ENCODE measurements at places on chromosomes 11 and 22. TPM values are rescaled to one million over a fixed set of nuclear protein-coding genes. Genes with fewer than 3 reads are reported as not detected.
A peak's percentile ranks its signal among the peaks of the same experiment; 100 is the strongest.

- DNase-seq = no peak
Measured at GRCh38 chr11:12581923-12582322, 92.3 kb upstream of the TEAD1 start.

- DNase-seq = no peak
Measured at GRCh38 chr11:47724041-47724729, 9.0 kb upstream of the AGBL2 start.

The MGAT3 gene
- 12.8 TPM for total RNA-seq

The ARHGAP42 gene
- 21.4 TPM for total RNA-seq

- DNase-seq = no peak
Measured at GRCh38 chr11:75502138-75502537, 23.6 kb downstream of the GDPD5 start.

DNA sequence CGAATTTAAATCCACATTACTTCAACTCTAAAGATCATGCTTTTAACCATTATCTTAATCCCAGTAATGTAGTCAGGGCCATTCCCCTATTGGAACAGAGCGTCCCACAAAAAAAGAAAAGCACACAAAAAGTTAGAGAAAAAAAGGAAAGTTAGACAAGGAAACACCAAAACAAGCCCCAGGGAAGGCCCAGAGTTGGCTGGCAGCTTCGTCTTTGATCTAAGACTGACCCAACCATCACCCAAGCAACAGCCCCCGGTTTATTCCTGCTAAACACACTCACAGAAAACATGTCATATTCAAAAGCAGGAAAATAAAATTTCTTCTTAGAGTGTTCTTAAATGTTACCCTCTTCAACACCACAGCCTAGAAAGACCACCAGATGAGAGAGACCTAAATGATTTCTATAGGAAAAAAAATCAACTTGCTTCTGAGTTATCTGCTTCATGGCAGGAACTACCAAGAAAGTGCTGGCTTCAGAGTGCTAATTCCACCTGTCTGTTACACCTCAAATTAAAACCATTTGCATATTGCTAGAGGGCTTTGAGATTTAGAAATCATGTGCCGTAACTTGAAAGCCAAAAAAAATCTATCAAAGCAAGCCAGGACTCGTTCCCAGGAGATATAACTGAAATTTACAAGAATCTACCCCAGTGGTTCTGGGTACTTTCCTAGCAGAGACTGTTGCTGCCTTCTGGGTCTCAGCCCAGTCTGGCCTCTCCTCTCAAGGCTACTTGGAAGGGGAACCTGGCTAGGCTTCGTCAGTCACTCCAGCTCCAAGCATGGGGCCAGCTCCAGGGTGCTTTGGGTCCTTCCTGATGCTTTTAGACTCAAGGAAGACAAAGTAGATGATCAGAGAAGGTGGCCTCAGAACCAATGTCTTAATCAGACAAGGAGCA is 31.2 kb downstream of the POU2AF3 start:
- DNase-seq = no peak

GRCh38 chr11:24238771-24239645 is 257.8 kb upstream of the LUZP2 start:
- no peak for DNase-seq

DNA sequence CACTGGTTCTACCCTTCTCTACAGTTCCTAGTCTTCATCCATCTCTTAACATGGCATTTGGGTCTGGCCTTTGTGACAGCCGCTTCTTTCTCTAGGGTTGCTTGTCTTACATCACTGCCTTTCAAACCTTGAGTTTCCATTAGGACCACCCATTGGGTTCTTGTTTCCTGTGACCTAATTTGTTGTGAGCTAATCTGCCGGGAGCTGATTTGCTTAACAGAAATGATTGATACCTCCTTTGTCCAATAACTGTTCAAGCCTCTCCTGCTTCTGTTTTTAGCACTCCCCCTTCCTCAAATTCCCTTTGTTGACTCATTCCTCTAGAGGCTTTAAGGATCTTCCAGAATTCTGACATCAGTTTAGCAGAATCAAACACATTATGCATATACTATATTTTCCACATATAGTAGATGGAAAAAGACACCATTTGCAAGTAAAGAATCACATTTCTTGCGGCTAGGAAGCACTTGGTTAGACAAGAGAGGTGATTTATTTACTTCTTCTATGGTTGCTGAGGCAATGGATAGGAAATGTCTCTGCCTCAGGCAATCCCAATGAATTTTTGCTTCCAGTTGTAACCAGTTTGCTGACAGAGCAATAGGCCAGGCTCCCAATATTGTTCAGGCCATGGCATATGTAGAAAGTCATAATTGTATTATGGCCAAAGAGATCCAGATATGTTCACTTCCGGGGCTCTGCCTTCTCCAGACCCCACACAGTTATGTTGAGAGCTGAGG is 130.7 kb downstream of the SNX19 start:
- no peak for DNase-seq

DNA sequence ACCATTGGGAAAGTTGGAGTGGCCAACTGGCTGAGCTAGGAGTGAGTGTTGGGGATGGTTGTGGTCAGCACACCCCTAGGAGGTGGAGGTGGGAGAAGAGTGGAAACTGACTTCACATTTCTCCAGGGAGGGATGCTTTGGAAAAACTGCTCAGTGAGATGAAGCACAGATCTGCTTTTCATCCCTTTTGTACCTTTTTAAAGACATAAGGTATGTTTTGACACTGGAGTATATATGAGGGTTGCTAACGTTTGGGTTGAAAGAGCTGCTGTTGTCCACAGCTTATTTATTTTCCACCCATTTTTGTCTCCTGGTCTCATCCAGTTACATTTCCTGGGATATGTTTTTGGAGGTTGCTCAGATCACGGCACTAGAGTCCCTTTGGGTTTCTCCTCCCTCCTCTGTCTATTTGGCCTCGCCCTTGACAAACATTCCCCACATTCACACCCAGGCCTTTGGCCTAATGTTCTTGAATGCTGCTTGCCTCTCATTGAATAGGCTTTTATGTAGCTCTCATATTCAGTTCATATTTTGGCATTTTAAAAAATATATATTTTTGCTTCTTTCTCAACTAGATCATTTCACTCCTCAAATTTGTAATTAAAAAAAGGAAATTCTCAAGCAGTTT is 8.3 kb downstream of the SREBF2 start:
- no peak for DNase-seq

GRCh38 chr11:100793525-100793924 is 106.4 kb downstream of the ARHGAP42 start:
- DNase-seq = no peak

DNA sequence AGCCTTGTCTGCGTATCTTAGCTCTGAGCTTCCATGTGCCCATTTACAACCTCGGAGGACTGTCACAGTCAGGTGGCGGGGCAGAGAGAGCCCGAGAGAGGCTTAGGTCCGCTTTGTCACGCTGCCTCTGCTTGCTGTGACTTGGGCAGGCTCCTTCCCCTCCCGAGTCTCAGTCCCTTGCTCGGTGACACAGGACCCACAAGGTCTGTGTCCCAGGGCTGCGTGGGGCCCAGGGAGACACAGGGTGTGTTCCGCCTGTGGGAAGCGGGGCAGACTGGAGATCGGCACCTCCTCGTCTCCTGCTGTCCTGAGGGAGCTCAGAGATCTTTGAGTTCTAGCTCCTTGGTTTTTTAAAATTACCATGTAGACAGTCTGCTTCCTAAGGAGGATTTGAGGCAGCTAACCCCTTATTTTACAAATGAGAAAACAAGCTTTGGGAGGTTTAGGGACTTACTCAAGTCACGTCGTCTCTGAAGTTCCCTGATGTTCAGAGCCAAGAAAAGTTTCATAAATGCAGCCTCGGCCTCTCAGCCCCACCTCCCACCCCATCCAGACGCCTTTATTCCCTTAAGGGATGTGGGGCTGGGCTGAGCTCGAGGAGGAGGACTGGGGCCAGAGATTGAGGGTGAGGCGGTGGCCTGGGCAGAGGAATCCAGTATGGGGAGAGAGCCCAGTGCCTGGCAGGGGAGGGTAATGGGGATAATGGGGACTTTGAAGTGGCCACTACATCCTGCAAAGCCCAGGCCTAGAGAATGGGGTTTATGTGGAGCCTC is 103.6 kb downstream of the NECTIN1 start:
- no peak for DNase-seq

The C11orf97 gene
- total RNA-seq = not detected

GRCh38 chr11:126790550-126791081 is 210.0 kb downstream of the KIRREL3 start:
- no peak for DNase-seq

The SLC6A5 gene
- 0.05 TPM for total RNA-seq

GRCh38 chr22:37002633-37003032 is 16.6 kb downstream of the TST start:
- no peak for DNase-seq

GRCh38 chr11:108944471-108945178 is 279.8 kb downstream of the DDX10 start:
- no peak for DNase-seq

DNA sequence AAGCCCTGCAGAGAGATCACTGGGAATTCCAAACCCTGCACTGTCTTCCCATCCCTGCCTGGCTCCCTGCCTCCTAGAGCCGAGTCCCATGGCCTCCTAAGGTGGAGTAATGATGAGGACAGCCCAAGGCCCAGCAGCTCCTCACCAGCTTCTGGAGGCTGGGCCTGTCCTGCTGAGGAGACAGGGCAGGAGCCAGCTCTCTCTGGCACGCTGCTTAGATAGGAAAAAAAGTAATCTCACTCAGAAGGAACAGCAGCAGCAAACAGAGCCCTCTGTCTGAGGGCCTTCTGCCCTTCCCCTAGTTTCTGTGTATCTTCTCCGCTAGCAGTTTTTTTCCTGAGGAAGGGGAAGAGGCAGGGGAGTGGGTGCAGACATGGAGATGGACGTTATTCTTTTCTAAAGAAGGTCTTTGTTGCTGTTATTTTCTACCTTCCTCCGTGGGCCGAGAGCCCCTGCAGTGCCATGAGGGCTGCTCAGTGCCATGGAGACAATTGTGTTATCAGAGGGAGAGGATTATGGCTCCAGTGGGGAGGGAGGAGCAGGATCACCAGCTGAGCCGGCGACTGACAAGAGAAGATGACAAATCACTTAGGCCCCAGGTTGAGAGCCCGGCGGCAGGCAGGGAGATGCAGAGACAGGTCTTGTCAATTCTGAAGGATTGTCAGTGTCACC is 315.3 kb downstream of the BUD13 start:
- peak; percentile 27 for DNase-seq

DNA sequence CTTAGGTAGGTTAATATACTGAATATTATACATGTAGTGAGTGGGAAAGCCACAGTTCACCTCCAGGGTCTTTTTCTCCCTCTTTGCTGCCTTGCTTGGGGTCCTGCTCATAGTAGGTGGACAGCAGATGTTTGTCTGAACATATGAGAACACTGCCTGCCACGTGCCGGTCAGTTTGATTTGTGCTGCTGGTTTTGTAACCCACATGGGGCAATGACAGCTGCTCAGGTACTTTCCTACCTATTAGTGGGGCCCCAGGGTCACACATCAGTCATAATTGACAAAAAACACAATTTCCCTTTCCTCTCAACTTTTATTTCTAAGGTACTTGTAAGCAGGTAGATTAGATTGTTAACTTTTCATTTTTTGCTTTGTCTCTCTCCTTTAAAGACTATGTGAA is 43.8 kb downstream of the BMAL1 start:
- no peak for DNase-seq

DNA sequence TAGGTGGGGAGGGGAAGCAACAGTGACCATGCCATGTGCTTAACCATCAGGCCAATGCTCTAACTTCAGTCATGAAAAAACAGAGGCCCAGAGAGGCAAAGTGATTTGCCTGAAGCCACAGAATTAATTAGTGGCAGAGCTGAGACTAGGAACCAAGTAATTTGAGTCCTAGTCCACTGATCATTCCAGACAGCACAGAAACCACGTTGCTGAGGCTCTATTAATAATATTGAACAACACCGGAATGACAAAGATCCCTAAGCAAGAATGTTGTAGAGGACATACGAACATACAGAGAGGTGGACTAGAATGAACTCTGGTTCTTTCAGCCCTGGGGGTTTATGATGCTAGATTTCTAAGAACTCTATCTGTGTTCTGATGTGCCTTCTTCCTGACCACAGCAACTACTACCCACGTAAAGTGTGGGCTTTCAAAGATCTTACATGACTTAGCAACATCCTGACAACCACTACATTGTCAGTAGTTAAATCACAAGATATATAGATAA is 92.3 kb downstream of the GAB2 start:
- DNase-seq = no peak

DNA sequence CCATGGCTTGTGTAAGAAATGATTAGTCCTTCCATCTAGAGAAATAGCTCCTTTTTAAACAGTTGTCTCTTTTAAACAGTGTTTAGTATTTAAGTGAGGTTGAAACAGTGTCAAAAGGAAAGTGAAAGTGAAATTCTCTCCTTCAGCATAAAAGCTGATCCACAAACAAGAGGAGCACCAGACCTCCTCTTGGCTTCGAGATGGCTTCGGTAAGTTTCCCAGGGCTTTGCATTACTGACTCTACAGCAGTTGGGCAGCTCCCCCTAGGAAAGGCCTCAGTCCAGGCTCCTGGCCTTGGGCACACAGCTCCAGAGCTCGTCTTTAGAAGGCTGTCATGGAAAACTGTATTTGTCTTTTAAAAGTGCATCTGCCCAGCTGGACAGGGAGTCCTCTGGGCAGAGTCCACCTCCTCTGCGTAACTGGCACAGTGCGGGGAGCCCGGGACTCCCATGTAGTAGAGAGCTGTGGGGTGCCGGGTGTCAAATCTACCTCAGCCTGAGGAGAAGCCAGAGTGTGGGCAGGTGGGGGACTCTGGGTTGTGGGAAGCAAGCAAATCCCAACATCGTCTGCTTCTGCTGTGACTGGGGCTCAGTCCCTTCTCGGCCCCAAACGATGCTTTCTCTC is at the start of gene PLAAT4:
Gene PLAAT4 (plus strand): TSS at position 140 of the 624 bp plus-strand sequence. CDS start 61 bp downstream, at position 201.
- DNase-seq = no peak

The CADM1 gene
- total RNA-seq = 1,339 TPM

GRCh38 chr11:68471360-68472340 is 11.1 kb downstream of the PPP6R3 start:
- no peak for DNase-seq

DNA sequence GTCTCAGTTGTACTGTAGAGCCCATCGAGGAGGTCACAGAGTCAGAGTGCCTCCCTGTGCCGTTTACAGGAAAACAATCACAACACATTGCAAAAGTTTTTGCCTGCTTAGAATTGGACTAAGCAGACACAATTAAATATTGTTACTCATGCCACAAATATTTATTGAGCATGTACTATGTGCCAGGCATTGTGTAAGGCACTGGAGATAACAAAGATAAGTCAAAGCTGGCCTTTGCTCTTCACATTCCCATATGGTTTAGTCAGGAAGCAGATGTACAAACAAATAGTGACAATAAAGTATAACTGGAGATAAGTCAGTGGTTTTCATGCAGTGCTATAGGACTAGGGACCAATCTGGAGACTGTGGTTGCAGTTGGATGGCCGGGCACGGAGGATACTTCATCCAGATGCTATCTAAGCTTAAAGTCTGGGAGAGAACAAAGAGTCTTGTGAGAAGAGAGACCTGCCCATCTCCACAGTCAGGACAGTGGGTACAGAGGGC is 550.7 kb downstream of the INSC start:
- DNase-seq = no peak

DNA sequence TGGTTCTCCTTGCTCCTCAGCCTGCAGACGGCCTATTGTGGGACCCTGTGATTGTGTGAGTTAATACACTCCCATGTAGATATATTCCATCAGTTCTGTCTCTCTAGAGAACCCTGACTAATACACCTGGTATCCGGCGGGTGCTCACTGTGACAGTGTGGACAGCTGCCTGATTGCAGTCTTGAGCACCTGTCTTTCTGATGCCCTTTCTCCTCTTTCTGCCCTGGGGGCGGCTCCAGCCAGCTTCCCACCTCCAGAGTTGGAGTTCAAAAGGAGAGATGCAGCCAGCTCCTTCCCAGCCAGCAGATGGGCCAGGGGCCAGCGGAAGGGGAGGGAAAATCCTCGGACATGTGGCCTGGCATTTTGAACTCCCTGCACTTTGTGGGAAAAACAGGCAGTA is 15.0 kb downstream of the SMIM38 start:
- DNase-seq = no peak

The NAV2 gene
- total RNA-seq = 117 TPM

- no peak for DNase-seq
Measured at GRCh38 chr11:128517451-128518230, 69.7 kb downstream of the ETS1 start.
